ENCODE measurements at places on chromosomes 2 and 18.

DNA sequence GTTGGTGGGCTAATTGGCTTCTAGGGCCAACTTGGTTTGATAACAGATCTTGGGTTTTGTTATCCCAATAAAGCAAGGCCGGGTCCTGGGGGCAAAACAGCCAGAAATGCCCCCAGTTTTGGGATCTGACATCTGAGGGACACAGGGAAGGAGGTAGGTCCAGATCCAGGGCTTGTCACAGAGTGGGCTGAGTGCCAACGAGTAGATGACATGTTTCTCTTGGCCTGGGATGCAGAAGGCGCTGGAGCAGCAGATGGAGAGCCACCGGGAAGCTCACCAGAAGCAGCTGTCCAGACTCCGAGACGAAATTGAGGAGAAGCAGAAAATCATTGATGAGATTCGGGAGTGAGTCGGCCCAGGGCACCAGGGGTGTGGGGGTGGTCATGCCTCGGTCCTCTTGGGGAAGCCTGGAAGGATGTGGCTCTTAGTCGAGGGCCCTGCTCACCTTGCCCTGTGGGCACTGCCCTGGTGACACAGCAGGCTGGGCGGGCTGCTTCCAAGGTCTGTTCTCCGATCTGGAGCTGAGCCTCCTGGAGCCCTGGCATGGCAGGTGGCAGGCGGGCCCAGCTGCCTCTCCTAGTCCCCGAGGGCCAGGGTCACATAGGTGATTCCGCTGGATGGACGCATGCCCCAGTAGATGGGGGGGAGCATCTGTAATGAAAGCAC lies 40.2 kb upstream of the LYPD6B start:
- DNase-seq = no peak

DNA sequence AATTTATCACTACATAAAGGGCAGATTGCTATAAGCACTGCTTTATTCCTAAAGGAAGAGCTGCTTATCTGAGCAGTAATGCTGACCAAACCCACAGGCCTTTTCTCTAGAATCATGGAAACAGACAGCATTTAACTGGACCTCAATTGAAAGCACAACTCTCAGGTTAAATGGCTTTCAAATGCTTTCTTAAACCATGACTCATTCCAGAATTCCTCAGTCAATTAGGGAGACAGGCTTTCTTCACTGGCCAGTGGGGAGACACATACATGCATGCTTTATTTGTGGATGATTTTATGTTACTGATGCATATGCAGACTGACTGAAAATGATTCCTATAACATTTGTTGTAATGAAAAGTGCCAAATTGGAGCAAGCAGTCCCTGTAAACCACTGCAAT lies 114.6 kb downstream of the ACVR1 start:
- no peak for DNase-seq

DNA sequence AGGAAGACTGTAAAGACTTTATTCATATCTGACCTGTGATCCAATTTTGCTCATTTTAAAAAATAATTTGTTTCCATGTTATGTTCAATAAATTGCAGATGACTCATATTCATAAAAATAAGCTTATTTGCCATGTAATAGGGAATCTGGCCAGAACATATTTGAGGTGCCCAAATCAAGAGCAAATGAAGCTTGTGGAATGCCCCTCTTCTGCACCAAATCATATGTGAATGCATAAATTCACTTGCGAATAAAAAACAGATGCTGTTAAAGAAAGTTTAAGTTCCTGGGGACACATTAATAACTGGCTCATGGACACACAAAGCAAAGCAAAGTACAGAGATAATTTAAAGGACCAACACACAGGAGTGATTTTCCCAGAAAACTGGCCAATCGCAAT lies 279.0 kb upstream of the CDH2 start:
- DNase-seq = no peak

- DNase-seq = no peak
Observed at GRCh38 chr2:234478121-234478858, 18.6 kb downstream of the ARL4C start.

DNA sequence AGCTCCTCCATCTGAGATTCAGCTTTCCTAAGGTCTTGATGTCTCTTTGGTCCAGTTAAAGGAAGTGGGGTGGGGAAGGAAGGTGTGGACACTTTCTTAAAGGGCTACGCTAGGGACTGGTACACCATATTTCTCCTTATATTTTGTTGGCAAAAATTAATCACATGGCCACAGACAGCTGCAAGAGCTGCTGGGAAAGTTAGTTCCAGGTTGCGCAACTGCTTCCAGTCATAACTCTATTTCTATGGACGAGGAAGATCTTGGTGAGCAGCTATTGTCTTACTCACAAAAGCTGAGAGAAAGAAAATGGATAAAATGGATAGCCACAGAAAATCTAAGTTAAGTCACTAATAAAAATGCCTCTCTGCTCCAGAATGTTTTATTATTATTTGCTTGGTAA lies 60.7 kb upstream of the PPM1B start:
- DNase-seq = no peak

GRCh38 chr2:144379851-144380311 lies 140.0 kb downstream of the ZEB2 start:
- DNase-seq = no peak

- DNase-seq = no peak
Observed at GRCh38 chr2:62587592-62587991, 81.6 kb upstream of the TMEM17 start.

DNA sequence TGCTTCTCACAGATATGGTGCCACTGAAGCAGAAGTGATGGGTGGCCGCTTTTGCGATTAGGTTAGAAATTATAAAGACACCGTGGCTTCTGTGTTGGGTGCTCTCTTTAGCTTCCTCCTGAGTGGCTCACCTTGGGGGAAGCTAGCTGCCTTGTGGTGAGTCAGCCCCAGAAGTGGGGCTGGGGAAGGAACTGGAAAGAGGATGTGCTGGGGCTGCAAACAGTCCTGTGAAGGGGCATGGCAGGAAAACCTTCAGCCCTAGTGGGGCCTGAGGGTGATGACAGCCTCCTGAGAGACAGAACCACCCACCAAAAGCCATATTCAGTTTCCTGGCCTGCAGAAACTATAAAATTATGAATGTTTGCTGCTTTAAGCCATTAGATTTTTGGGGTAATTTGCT lies 8.9 kb upstream of the ASB18 start:
- DNase-seq = no peak

DNA sequence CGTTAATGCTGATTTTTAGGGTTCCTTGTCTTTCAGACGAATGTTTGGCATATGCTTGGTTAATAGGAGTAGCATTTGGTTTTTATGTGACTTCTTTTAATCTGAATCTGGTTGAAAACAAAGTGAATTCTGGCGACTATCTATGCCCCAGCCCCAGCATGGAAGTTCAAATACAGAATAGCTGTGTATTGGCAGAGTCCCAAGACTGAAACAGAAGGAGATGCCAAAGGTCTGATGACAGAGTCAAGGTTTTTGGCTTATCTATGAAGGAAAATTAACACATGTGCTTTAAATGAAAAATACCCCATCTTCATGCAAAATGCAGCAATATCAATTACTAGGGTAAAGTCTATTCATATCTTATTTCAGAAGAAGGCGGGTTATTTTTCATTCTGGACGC lies 734.8 kb upstream of the NXPH2 start:
- DNase-seq = no peak

DNA sequence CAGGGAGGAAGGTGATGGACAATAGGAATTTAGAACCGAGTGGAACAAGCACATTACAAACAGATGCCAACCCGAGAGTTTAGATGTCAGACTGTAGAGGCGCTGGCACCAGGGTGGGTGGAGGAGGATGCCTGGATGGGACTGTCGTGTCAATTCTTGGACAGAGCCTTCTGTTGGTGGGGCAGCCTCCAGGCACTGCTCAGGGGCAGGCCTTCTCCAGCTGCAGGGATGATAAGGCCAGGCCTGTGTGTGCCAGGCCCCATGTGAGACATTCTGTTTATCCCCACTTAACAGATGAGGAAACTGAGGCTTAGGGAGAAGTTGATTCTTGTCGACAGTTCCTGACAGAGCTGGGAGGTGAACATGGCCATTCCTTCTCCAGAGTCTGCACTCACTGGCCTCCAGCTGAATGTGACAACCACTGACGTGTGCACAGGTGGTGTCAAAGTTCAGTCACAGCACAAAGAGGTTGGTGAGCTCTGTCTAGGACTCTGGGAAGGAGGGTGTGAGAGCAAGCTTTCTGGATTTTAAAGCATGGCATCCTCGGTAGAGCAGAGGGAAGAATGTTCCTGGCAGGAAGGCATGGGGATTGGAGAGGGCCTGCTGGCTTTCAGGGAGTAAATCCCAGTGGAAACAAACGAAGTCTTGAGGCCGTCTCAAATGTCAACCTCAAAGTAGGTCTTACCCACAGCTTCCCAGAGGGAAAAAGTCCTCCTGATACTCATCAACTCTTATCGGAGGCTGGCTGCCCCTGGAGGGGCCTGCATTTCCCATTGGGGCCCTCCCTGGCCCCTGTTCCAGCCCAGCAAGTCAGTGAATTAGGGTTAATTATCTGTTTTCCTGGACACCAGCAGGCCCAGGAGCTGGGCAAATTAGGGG lies 52.4 kb downstream of the GLI2 start:
- DNase-seq = no peak

- DNase-seq = no peak
Observed at GRCh38 chr18:36490897-36491296, 193.4 kb downstream of the FHOD3 start.

GRCh38 chr18:58361212-58361611 lies 267.7 kb downstream of the ALPK2 start:
- no peak for DNase-seq

GRCh38 chr2:46260305-46260704 lies 36.9 kb upstream of the EPAS1 start:
- no peak for DNase-seq

- no peak for DNase-seq
Observed at GRCh38 chr2:173298536-173299097, 56.1 kb upstream of the CDCA7 start.

DNA sequence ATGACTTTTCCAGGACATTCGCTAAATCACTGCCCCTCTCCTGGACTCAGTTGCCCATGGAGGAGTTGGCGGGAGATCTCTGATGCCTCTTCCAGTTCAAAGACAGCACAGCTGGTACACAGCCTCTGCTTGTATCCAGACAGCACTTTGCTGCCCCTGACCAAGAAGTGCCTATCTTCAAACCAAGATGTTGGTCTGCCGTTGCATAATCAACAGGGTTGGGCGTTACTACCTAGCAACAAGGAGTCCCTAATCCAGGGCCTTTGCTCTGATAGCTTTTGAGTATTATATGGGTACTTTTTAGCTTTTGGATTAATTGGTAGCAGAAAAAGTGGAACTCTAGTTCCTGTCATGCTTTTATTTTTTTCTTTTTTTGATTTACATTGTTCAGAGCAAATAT lies 166.6 kb downstream of the FAM210A start:
- DNase-seq = no peak

- no peak for DNase-seq
Observed at GRCh38 chr18:21129566-21130216, 18.1 kb upstream of the ROCK1 start.

- no peak for DNase-seq
Observed at GRCh38 chr18:34847408-34847807, 137.3 kb downstream of the DTNA start.

DNA sequence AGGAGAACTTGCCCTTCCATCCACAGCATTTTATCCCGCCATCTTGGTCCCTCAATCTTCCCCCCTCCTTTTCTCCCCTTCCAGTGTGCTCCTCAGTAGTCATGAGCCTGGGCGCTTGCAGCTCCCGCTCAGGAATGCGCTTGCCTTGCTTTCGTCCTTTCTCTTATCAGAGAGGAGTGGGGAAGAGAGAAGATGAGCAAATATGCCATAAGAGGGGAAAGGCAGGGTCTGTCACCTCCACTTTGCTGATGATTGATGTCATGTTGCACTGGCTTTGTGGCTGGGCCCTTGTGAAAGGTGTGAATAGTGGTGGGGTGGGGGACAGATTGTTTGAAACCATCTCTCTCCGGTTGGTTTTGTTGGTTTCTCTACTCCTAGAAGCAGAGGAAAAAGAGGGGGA lies 569.3 kb downstream of the TNS1 start:
- no peak for DNase-seq

GRCh38 chr18:51865538-51865937 lies 474.5 kb upstream of the DCC start:
- DNase-seq = no peak

DNA sequence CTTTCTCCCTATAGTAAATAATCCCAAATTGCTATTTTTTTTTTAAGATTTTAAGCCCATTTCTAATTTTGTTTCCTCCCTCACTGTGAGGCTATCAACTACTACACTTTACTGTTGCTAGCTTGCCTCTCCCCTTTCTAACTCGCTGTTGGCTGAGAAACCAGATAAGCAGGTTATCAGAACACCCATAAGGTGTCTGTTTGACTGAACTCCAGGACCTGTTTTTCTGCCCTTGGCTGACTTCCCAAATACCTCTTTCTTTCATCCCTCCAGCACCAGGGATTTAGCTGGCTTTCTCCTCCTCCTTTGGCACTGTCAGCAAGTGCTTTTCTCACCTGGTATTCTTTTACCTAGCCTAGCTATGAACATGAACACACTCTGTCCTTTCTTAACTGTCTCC lies 11.1 kb downstream of the TRAK2 start:
- DNase-seq = no peak

DNA sequence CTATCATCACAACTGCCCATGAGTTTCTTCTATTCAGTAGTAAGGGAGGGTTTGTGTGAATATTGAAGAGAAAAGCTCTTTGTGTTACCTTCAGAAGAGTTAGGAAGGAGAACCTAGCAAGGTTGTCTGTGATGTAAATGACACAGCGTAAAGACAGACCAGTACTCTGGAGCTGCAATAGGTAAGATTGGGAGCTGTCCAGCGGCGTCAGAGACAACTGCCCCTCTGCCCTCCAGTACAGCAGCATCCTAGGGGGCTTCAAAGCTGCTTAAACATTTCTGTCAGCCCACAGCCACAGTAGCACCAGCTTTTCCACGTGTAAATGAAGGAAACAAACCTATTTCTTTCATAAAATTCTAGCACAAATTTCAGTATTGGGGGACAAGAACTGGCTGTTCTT lies 34.5 kb downstream of the NYAP2 start:
- no peak for DNase-seq

GRCh38 chr18:60549338-60549960 lies 176.9 kb upstream of the MC4R start:
- DNase-seq = peak; percentile 0

GRCh38 chr2:178284613-178285286 lies 90.4 kb downstream of the OSBPL6 start:
- no peak for DNase-seq

GRCh38 chr2:174750923-174751441 lies 13.3 kb downstream of the CHRNA1 start:
- peak; percentile 66 for DNase-seq

- DNase-seq = no peak
Observed at GRCh38 chr2:177573120-177573519, 180.5 kb downstream of the AGPS start.

- DNase-seq = no peak
Observed at GRCh38 chr2:70651727-70652126, 98.1 kb upstream of the TGFA start.

DNA sequence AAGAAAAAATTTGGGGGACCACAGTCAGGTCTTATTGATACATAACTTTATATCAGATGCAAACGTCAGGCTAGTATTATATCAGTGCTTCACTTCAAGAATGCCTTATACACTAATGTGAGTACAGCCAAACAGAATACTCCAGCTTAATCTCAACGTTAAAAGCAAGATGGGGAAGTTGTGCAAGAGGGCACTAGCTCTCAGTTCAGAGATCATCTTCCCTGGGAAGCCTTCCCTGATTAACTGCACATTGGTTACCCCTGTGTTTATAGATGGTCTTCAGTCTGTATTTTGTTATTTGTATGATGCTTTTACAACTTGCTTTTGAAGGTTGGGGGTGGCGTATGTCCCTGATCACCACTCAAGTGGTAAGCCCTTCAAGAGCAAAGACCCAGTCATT lies 11.4 kb downstream of the EPAS1 start:
- no peak for DNase-seq

GRCh38 chr18:31243740-31244512 lies 74.0 kb upstream of the DSG1 start:
- no peak for DNase-seq
